ENCODE measurements at places on chromosomes 7 and 10.
A peak's percentile ranks its signal among the peaks of the same experiment; 100 is the strongest.

DNA sequence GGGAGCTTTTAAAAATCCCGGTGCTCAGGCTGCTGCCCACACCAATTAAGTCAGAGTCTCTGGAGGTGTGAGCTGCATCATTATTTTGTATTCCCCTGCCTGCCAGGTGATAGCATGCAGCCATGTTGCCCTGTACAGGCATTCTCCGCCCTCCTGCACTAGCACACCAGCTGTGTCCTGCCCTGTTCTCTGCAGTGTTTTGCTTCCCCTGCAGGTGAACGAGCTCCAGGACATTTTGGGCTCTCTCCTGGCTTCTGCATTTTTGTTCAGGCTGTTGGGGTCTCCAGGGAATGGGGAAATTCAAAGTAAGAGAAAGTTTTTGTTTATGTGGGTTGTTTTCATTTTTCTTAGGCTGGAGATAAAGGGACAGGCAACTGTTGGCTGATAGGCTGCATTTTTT, 271.0 kb upstream of the COBL start:
- no peak for DNase-seq

- peak; percentile 64 for DNase-seq
Measured at GRCh38 chr10:100303724-100304319, 17.3 kb upstream of the BLOC1S2 start.

DNA sequence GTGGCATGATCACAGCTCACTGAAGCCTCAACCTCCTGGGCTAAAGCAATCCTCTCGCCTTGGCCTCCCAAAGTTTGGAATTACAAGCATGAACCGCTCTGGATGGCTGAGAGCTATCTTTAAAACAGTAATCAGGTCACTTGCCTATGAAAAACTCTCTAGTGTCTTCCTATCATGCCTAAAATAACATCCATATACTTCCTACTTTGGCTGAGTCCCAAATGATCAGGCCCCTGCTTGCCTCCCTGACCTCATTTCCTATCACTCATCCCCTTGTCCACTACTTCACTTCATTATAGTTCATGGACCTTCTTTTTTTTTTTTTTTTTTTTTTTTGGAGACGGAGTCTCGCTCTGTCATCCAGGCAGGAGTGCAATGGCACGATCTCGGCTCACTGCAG, 28.0 kb downstream of the SEPTIN7 start:
- DNase-seq = no peak

DNA sequence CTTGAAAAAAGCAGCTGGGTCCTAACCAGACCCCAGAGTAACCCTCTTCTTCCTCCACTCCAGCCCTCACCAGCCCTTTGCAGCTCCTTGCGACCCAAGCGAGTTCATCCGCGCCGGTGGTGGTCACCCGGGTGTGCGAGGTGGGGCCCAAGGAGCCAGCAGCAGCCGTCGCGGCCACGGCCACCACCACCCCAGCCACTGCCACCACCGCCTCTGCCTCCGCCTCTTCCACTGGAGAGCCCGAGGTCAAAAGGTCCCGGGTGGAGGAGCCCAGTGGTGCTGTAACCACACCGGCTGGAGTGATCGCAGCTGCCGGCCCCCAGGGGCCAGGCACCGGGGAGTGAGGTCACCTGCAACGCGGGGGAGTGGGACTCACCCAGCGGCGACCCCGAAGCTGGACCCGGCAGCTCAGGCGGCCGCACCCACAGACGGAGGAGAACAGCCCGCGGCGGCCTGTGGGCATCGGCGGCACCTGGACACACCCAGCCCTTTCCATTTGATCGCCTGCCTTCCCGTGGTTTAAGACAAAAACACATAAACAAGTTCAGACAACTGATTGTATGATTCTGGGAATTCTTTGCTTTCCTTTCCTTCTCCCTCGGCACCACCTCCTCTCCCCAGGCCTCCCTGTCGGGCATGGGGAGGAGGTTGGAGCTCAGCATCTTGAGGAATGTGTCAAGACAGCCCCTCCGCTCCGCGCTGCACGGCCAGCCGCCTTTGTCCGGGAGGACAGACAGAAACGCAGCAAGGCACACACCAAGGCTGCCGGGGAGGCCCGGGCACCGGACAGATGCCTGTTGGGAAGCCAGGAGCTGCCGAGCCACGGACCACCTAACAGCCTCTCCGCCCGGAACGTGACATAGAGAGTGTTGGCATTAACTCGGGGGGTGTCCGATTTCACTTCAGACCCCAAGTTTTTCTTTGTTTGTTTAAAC, 13.0 kb upstream of the AP5Z1 start:
- DNase-seq = no peak

DNA sequence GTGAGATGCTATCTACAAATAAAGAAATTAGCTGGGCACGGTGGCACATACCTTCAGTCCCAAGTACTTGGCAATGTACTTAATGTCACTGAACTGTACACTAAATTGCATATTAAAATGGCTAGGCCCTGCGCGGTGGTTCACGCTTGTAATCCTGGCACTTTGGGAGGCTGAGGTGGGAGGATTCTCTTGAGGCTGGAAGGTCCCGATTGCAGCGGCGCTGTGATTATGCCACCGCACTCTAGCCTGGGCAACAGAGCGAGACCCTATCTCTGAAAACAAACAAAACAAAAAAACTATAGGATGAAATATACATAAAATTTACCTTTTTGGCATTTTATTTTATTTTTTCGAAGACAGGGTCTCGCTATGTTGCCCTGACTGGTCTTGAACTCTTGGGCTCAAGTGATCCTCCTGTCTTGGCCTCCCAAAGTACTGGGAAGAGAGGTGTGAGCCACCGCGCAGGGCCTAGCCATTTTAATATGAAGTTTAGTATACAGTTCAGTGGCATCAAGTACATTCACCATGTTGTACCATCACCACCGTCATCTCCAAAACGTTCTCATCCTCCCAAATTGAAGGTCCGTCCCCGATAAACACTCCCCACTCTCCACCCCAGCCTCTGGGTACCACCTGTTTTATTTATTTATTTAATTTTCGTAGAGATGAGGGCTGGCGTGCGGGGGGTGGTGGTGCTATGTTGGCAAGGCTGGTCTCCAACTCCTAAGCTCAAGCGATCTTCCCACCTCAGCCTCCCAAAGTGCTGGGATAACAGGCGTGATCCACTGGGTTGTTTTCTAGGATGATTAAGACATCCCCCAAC, 1.3 kb upstream of the EIF3B start:
- DNase-seq = no peak

DNA sequence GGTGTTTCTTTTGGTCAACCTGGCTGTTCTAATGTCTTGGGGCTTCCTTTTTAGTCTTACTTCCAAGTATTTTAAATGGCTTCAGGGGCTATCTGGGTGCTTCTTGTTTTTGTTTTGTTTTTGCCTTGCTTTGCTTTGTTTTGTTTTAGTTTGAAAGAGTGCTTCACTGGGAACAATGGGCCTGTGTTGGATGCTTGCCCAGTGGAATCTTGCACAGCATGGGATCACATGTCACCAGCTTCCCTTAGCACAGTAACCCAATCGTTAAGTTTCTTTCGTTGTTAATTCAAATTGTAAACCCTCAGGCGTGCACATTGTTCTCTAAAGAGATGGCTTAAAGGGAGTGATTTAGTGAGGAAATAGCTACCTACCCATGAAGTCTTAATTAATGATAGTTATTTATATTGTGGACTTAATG, 8.9 kb downstream of the COL17A1 start:
- peak; percentile 45 for DNase-seq

DNA sequence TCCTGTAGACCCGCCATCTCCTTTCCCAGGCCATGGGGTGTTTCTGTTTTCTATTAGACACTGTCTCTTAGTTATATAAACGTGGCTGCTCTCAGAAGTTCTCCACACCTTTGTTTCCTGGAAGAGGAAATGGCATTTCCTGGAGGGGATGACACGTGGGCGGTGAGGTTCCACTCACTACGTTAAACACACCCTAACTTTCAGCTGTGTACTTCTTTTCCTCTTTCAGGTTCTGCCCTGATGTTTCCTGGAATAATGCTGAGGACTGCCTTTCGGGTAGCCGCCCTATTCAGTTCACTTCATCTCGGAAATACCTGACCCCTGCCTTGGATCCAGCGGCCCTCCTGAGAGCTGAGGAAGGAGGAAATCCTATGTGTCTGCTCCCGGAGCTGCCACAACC, 3.4 kb upstream of the PRKCQ start:
- DNase-seq = no peak

DNA sequence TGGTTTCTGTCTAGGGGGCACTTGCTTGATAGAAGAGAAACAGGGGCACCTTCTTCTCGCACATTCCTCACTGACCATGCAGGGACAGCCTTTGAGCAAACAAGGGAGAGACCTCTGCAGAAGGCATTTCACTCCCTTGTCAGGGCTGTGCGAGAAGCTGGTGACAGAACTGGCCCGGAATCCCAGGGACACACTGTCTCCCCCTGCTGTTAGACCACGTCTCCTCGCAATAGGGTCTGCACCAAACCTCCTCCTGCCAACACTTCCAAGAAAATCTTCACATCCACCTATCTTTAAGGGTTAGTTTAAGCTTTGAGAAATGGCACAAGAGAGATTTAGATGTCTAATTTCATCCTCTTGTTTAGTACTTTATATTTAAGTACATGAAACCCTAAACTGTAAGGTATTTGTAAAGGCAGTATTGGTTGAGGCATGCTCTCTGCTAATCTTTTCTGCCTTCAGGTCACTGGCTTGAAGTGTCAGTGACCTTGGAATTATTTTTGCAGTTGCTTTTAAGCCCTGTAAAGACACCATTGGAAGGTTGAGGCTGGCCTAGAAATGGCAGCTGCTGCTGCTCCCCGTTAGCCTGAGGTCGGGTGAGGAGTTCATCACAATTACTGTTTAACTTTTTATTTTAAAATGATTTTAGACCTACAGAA, 37.0 kb downstream of the RBM20 start:
- peak; percentile 31 for DNase-seq

GRCh38 chr7:14576578-14576977, 326.0 kb downstream of the DGKB start:
- DNase-seq = no peak

- no peak for DNase-seq
Measured at GRCh38 chr10:128068398-128069285, 57.6 kb downstream of the MKI67 start.

DNA sequence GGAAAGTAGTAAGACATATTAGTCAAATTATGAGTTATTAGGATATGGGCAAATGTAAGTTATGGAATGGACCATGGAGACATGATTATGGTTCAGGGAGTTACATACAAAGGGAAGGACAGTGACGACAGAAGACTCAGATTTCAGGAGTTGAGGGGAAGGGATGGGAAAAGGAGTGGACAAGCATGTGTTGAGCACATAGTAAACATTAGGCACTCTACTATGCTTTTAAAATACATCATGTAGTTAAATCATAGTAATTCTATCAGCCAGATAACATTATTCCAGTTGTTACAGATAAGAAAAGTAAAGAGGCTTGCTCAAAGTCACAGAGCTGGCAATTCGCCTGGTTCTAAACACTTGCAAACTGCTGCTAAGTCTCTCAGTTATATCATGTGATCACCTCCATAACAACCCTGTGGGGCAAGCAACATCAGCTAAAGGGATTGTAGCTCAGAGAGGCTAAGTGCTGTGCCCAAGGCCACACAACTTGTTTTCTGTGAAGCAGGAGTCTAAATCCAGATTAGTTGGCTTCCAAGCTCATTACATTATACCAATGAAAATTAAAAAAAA, 115.2 kb upstream of the MDFIC start:
- no peak for DNase-seq

DNA sequence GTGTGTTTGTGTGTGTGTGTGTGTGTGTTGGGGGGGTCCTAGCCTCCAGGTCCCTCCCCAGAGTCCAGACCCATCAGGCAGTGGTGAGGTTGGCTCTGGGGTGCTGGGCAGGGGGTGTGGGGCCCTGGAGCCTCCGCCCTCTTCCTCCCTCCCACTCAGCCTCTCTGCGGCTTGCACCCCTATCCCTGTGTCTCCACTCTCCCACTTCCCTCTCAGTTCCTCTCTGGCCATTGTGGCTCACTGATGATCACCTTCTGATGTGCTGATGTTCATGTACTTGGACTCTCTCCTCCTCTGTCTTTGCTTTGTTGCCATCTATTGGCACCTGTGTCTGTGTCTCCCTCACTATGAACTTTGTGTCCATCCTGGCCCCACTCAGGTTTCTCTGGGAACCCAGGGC, 298.7 kb downstream of the ZEB1 start:
- DNase-seq = no peak

GRCh38 chr7:148545932-148546331, 44.6 kb upstream of the C7orf33 start:
- DNase-seq = no peak

DNA sequence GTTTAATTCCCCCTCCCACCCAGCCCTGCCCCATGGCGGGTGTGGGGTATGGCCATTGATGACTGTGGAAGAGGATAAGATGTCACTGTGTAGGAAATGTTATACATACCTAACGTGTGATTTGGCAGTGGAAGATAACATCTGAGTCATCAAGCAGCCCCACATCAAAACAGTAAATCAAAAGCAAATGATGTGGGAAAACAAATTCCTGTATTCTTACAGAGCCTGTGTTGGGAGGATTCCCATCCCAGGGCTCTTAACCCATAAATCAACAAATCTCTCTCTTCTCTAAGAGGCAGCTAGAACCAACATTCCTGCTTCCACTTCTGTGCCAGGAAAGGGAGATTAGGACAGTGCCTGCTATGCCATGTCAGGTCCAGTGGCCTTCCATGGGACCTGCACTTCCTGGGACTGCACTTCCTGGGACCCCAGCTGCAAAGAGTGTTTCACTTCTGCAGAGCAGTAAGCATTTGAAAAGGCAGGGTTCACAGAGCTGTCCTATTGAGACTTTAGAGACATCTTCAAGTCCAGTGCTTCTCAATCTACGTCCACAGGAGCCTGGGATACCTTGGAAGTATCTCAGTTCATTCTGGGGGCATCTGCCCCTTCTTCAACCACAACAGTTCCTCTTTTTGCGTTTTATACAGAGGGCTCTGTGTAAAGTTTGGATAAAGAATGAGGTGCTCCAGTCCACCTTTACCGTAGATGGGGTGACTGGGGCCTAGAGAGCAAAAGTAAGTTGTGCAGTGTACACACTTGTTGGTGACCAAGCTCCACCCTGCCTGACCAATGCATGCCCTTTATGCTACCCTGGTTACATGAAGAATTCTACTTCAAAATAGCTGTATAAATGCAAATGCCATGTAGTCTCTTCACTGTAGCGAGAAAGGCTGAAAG, 45.7 kb downstream of the ATXN7L1 start:
- peak; percentile 96 for DNase-seq

DNA sequence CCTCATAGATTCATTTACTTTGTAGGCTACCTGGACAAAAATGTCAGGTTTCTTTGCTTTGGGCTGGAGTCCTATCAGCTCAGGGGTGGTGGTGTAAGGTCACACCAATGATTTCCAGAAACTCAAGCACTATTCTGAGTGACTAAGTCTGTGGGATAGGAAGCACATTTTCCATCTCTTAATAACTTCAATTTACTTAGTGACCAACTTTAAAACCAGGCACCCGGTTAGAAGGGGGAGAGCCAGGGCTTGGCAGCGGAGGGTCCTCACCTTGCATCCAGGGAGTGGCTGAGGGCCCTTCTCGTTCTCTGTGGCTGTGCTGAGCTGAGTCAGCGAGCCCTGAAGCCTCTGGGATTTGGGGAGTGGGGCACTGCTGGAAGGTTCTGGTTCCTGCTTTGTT, 6.7 kb downstream of the CHST3 start:
- no peak for DNase-seq

- DNase-seq = no peak
Measured at GRCh38 chr7:116912269-116912909, 40.9 kb upstream of the ST7 start.
